ENCODE measurements at places on chromosomes 4 and X. TPM values are rescaled to one million over a fixed set of nuclear protein-coding genes. Genes with fewer than 3 reads are reported as not detected.

Gene SAGE1
- not detected for total RNA-seq

Gene LYAR
- total RNA-seq = 12.5 TPM

Gene ZCCHC13
- total RNA-seq = not detected

Gene COX7B2
- not detected for total RNA-seq

Gene PABPC1L2B
- total RNA-seq = not detected

Gene CHRDL1
- 17.5 TPM for total RNA-seq

Data from lower leg skin (tissue), 4 donors.